Fibroblast of skin of abdomen (primary cell): ENCODE measurements at places on chromosomes 5 and 9.
A peak's percentile ranks its signal among the peaks of the same experiment; 100 is the strongest.

DNA sequence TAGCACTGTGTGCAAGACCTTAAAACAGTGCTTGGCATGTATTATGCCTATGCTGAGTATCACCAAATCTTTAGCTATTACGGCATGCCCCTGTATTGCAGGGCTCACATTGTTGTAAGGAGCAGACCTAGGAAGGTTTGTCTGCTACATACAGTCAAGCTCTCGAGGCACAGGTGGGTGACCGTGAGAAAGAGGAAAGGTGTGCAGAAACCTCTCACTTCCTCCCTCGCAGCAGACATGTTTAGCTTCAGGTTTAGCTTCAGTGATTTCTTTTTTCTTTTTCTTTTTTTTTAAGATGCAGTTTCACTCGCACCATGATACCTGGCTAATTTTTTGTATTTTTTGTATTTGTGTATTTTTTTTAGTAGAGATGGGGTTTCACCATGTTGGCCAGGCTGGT, 275.8 kb upstream of the RIOK2 start:
- no peak for DNase-seq

GRCh38 chr5:179120951-179121666, 60.9 kb downstream of the ZNF354C start:
- DNase-seq, result no peak

GRCh38 chr9:91419222-91420191, 4.1 kb downstream of the NFIL3 start:
- peak; percentile 93 for DNase-seq

- peak; percentile 75 for DNase-seq
Measured at GRCh38 chr5:76641514-76642120, 18.4 kb upstream of the F2RL2 start.

- DNase-seq, result no peak
Measured at GRCh38 chr5:59943452-59944113, 50.1 kb upstream of the PDE4D start.

GRCh38 chr5:31530541-31531265, 1.2 kb downstream of the DROSHA start:
- no peak for DNase-seq

DNA sequence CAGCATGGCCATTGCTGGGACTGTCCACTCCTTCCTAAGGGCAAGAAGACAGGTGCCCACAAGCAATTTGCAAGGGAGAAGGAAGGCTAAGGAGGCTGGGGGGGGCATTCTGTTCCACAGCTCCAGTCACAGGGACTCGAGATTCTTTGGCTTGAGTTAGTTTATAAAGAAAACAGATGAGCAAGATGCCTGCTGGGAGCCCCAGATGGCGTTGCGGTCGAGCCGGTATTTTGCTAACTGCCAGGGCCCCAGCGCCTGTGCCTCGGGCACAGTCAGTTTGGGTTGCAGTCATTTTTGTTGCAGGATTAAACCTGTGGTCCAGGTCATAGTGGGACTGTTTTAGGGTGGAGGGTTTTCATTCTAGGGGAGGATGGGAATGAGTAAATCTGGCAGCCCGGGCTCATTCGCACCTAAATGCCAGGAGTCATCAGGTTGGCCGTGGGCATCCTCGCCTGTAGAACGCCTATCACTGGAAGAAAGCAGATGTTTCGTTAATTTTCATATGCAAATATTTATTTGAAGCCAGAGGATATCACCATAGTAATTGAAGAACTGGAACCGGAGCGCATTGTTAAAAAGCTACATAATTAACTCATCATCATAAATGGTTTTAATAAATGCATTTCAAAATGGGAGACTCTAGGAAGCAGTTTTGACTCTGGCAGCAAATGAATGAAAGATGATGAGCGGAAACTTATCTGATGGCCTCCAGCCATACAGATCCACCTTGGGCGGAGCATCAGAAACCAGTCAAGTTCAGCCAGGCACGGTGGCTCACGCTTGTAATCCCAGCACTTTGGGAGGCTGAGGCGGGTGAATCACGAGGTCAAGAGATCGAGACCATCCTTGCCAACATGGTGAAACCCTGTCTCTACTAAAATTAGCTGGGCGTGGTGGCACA, 87.1 kb upstream of the FCN2 start:
- DNase-seq, result peak; percentile 55

DNA sequence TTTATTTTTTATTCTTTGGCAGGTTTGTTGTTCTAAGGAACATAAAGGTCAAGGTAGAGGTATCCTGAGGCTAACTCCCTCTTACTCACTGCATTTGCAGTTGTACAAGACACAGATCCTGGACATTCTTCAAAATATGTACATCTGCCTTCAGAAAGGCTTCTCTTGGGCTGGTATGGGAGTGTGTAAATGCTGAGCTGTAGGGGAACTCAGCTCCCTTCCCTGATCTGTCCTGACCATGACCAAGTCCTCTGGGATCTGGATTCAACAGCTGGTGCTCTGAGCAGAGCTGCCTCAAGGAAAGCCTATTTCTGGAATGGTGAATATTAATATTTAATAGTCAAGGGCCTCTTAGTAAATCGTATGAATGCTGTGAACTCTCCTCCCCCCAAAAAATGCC, 117.4 kb downstream of the PRKACG start:
- no peak for DNase-seq

DNA sequence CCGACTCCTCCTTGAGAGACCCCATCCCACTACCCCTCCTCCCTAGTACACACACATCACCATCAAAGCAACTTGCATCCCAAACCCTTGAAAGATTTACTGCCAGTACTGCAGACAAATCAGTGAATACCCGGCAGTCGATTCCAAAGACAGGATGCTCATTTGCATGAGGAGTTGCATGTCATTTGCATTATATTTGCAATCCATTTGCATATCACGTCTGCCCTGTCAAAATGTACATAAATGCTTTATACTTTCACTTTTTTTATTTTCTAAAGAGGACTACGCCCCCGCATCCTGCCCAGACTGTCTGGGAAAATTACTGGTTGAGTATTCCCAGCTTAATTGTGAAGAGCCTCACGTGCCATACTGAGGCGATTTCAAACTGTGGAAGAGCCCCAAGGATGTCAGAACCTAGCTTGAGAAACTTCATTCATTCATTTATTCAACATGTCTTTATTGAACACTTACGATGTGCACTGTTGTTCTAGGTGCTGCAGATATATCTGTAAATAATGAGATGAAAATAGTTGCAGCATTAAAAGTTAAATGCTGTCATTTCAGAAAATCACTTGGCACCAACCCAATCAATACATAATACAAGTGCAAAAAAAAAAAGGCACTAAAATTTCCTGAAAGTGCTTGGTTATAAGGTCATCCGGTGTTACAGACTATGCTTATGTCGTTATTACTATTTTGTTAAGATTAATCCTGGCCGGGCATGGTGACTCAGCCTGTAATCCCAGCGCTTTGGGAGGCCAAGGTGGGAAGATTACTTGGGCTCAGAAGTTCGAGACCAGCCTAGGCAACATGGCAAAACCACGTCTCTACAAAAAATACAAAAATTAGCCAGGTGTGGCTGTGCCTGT, 17.2 kb upstream of the SIL1 start:
- no peak for DNase-seq

GRCh38 chr9:129069862-129070641, 10.9 kb upstream of the DOLPP1 start:
- no peak for DNase-seq

GRCh38 chr9:85045271-85045670, 375.7 kb downstream of the NTRK2 start:
- DNase-seq, result no peak

DNA sequence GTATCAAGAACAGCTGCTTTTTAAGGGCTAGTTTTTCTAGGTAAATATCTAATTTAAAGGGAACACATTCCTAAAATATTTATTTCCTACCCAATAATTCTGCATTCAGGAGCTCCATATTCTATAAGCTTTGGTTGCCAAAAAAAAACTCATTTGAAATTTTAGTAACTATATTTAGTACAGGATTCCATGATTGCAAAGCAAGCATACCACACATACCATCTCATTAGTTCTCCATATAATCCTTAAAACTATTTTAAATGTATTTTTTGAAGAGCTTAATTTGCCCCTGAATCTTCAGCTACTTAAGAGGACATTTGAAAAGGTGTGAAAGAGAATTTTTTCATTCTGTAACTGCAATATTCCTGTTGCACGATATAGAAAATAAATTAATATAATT, 877.0 kb downstream of the NR2F1-AS1 start:
- DNase-seq, result peak; percentile 46

DNA sequence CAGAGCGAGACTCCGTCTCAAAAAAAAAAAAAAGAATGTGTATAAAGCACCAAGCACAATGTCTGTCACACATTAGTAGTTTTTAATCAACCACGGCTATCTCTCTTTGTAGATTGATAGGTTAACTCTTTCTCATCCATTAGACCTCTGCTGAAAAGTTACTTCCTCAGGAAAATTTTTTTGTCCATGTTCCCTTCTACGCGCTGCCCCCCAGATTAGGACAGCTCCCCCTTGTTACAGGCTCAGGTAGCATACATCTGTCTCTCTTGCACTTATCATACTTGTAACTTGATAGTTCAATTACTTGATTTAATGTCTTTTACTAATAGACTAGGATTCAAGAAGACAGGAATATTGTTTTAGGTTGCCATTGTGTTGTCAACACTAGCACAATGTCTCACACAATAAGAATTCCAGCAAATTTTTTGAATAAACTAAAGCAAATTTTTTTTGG, 1.5 kb downstream of the SPDL1 start:
- DNase-seq, result no peak

DNA sequence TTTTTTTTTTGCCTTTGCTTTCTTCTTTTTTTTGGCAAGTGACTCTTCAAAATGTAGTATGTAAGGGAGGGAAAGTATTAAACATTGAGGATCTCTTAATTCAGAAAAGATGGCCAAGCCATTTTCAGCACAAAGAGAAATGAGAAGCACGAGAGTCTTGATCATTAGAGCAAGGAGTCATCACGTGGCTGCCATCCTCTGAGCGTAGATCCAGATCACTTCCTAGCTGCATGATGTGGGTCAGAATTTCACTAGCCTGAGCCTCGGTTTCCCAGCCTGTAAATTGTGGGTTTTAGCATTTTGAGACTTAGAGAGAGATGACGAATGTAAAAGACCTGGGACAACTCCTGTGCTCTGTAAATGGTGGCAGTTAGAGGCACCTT, 312.9 kb downstream of the ARHGEF28 start:
- DNase-seq, result no peak

DNA sequence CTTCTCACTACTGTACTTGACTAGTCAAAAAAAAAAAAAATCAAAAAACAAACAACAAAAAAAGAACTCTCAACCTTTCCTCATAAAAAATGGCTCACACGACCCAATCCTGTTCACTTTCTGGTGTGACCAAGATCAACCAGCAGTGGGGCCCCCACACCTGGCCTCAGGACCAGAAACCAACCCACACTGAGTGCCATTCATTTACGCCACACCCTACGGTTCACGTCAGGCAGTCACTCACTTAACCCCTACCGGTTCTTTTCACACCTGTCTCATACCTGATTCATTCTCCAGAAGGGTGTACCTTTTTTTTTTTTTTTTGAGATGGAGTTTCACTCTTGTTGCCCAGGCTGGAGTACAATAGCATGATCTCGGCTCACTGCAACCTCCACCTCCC, 5.7 kb downstream of the SUSD1 start:
- no peak for DNase-seq

DNA sequence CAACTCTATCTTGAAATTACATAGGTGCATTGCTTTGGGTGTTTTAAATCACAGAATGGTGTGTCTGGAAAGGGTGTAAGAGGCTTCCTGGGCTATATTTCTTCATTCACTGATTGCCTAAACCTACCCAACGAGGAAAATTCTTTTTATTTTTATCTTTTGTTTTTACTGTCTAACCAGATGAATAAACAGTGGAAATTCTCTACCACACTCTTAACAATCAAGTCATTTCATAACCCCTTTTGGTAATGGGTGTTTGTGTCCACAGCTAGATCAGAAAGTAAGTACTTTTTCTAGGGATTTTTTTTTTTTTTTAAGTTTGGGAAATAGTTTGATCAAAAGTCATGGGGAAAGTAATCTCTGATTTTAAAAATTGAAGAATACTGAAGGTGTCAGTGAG, 27.6 kb upstream of the C5orf47 start:
- no peak for DNase-seq

DNA sequence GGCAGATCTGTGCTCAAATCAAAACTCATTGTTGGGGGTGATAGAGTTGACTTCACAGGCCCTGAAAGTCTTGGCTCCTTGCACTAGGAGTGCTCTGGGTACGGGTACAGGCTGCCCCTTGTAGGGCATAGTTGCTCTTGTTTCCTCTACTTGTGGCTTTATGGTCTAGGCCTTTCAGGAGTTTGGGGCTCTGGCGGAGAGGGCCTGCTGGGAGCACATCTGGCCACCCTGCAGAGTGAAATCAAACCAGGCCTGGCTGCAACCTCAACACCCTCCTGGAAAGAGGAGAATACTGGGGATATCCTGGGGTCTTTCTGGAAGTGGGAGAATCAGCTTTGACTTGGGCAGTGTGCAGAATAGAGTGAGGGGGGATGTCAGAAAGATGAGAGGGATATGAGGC, 1.5 kb downstream of the TGFBI start:
- DNase-seq, result no peak

- DNase-seq, result no peak
Measured at GRCh38 chr5:42858687-42859086, 47.0 kb upstream of the SELENOP start.

DNA sequence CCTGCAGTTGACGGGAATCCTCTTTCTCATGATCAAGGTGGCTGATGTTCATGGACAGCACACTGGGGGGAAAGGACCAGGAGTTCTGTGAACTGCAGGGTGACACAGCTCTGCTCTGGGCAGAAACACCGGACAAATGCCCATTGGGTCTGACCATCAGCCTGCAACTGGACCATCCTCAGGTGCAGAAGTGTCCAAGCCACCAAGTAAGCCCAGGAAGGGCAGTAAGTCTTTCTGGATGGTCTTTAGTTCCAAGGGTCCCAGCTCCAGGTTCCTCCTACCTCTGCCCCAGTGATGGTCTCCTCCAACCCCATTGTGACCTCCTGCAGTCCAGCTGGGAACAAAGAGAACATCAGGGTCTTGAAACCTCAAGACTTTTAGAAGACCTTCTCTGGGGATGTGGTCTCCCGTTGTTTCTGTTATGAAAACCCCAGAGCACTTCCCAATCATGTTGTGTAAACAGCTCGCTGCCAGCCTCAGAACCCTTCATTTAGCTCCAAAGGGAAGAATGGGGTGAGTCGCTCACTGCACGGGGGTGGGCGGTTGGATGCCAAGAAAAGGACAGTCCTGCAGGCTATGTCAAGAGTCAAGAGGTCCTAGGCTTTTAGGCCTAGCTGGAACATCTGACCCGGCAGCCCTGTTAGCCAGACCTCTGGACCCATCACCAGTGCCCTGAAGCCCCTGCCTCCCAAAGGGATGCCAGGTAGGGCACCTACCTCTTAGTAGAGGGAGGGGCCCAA, 41.8 kb upstream of the TCF7 start:
- no peak for DNase-seq
